ENCODE measurements at places on chromosomes 4 and X.

DNA sequence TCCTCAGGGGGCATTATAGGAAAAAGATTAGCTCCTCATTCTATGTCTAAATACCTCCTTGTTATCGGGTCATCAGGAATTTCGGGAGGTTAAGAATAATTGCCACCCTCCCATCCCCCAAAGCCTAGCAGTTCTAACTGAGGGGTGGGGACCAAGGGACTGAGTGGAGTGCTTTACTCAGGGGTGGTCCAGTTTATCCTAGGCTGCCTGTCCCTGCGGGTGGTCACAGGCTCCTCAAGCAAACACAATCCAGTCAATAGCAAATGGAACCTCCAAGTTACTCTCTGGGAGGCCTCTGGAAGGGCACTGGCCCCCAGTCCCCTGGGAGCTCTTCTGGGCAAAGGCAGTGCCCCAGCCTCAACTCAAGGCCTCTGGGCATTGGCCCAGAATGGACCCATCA lies 6.7 kb downstream of the ELF4 start:
- DNase-seq, result no peak

DNA sequence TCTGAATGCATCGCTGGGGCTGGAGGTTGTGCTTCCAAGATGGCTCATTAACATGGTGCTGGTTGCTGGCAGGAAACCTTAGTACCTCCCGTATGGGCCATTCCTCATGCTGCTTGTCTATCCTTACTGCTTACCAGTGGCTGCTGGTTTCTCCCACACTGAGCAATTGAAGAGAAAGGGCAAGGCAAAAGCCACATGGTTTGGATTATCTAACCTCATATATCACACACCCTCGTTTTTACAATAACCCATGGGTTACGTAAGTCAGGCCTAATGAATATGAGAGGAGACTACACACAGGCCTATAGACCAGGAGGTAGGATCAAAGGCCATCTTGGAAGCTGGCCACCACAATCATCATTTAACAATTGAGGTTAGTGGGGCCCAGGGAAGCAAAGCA lies 141.8 kb upstream of the EDNRA start:
- DNase-seq, result no peak

DNA sequence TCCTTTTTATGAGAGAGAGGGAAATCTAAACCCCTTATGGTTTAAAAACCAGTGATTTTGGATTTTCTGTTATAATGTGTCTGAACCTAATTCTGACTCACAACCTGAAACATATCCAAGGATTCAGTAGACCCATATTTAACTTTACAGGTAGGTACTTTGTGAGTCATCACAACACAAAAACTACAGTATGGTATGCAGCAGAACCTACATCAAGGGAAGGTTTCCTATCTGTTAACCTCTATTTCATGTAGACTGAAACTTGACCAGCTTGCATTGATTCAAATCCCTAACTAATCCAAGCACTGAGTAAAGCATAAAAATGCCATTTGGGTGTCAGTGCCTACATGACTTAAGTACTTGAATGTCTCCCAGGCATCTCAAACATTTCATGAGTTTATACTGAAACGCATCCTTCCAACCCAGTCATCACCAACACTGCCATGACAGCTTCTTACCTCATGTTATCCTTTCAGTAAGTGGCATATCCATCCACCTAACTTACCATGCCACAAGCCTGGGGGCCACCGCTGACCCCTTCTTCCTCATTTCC lies 4.3 kb upstream of the ARHGAP10 start:
- DNase-seq, result no peak

GRCh38 chrX:122512561-122513072 lies 671.5 kb upstream of the GRIA3 start:
- DNase-seq, result no peak

DNA sequence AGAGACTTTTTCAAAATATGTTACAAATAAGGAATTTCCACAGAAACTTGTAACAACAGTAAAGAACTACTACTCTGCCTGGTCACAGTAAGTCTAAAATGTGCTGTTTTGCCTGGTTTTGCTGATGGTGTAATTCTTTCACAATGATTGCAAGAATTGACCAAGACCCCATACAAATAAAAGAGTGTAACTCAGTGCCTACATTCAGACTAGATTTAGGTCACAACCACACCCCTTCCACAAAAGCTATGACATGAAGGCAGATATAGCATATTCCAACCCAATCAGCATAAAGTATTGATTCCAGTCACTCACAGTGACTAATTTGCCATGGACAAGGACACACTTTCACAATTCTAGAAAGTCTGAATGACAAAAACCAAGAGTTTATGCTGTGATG lies 53.7 kb upstream of the TMPRSS11F start:
- DNase-seq, result no peak

DNA sequence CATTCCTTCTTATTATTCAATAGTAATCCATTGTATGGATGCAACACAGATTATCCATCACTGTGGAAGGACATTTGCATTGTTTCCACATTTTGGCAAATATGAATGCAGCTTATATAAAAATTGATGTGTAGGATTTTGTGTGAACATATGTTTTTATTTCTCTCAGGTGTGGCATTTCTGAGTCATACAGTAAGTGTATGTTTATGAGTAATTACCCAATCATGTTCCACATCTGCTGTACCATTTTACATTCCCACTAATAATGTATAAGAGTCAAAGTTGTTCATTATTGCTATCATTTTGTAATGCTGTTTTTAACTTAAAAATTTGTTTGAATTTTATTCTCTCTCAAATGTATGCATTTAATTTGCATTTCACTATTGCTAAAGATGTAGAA lies 25.5 kb downstream of the MAGEA4 start:
- no peak for DNase-seq

GRCh38 chrX:105564501-105564900 lies 257.8 kb upstream of the NRK start:
- DNase-seq, result no peak

DNA sequence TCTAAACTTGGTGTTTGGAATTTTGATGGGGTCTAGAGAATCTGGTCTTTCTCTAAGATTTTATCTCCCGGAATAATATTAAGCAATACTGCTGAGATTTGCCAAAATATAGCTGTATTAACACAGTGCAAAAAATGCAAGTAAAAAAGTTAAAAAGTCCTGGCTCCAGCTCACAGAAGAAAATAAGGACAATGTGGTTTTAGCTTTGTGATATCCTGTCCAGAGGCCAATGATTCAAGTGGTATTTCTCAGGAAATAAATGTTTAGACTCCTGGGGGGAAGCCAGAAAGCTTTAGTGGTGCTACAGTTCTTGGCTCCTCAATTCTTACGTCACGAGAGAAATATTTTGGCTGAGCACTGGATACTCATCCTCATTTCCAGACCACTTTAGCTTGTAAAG lies 40.9 kb upstream of the IL13RA2 start:
- DNase-seq, result no peak

- DNase-seq, result no peak
Observed at GRCh38 chr4:5782829-5783476, 72.0 kb downstream of the EVC start.

DNA sequence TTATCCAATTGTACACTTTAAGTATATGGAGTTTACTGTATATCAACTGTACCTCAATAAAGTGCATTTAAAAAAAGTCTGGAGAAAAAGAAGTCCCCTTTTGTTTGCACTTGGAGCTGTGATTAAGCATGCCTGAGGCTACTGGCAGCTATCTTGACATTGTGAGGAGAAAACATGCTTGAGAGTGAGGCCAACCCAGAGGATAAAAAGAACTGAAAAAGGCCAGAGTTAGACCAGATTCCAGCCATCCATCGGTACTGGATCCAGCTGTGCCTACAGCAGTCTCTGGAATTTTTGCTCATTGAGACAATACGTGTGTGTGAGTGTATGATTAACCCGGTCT lies 57.4 kb downstream of the LGI2 start:
- DNase-seq, result no peak

DNA sequence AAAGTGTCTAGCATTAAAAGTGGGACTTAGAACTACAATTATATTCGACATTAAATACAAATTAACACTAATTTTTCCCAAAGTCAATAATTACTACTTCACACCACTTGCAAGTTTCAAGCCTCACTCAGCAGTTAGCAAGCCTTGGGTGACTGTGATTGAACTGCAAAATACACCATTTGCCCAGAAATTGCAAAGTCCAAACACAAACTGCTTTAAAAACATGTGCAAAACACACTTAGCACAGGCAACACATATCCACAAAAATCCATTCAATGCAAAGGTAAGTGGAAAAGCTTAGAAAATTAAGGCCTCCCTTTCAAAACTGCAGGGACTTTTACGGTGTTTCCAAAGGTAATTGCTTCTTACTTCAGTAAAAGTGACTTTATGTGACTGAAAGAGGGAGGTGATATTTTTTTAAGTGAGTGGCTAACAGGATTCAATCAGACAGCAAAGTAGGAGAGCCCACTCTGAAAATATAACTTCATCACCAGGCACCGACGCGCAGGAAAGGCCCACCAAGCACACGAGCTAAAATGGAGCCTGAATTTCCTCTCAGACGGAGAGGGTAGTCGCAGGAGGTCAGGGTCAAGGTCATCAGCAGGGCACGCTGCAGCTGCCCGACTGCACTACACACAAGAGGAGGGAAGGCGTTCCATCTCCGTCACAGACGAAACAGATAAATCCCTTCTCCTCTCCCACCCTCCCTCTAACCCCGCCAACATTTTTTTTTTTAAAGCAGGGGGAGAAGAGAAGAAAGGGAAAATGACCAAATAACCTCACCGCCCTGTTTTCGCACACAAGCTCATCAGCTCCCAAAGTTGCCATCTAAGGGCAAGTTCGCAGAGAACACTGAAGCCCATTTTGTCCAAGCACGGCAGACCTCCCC lies 3.1 kb downstream of the ZNF827 start:
- DNase-seq, result no peak

- DNase-seq, result no peak
Observed at GRCh38 chr4:26766141-26766540, 94.5 kb upstream of the STIM2 start.

- DNase-seq, result peak; percentile 29
Observed at GRCh38 chr4:77072195-77072753, 3.5 kb downstream of the CCNI start.

DNA sequence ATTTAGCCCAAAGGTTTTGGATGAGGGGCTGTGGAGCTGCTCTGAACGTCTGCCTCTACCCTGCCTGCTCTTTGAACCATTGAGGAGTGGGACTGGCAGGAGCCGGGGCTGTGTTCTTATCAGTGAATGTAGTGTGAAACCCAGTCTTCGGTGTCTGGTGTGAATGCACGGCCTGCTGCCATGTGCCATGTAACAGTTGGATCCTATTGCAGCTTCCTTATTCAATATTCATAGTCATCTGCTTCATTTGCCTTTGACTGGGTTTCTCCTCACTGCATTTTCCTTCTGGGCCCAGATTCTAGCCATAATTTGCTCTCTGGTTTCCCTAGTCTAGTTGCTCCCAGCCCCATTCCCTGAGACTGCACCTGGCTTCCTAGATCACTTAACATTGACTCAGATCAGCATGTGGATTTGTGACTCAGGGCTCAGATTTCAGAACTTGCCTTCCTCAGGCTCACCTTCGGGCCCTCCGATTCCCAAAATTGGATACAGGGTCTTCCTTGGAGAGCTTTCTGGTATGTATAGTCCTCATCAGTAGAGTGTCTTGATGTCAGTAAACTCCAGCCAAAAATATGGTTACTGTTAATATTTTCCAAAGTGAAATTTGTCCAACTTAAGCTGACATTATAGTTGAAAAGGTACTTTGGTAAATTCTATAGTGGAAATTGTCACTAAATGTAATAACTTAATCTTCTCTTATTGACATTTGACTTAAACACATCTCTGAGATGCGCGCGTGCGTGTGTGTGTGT lies 94.0 kb upstream of the DDIT4L start:
- DNase-seq, result no peak

DNA sequence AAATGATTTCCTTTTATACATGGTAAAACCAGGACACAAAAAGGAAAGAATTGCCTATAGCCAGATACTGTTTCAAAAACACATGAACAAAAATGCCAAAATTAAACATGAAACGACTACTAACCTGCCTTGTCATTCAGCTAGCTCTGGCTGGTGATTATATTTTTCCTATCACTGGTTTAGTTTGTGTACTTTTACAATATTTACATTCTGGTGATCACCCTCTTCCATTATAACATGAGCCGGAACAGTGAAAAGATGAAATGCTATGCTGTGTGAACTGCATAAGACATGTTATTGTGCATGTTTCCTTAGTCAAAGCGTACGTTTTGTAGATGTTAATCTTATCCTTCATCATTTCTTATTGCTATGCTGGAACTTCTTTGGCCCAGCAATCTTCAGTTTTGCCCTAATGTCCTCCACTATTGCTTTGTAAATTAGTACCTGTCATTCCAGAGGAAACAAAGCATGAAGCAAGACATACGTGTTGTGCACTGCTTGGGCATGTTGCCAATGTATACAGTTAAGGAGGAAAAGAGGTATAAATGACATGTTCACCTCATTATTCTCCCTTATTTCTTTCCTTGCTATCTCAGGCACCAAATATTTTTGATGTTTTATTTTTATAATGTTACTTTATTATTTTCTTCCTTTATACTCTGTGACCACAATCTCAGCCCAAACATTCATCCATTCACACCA lies 386.3 kb downstream of the ARHGAP24 start:
- DNase-seq, result no peak

DNA sequence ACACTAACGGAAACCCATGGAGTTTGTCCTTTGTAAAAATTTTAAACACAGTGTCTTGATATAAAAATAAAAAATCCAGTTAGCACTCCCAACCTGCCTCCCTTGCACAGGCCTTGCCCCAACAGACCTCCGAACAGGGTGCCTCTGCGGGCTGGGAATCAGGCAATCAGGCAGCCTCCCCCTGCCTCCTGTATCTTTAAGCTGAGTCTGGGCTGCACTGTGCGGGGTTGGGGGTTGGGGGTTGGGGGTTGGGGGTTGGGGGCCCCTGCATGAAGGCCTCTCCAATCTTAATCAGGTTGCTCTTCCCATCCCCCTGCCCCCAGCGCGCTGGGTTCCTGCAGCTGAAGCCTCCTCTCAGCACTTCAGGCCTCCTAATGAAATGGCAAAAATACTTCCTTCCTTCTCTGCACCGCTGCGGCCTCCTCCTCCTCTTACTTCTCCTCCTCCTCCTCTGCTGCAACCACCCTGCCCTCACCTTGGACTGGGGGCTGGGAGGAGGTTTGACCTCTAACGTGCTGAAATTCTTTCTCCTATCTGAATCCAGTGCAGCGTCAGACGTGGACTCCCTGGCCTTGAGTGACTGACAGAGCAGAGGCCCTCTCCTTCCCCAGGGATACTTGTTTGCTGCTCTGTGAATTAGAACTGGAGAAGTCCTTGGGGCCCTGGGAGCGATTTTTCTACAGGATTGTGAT lies 26.6 kb downstream of the NLGN3 start:
- no peak for DNase-seq

DNA sequence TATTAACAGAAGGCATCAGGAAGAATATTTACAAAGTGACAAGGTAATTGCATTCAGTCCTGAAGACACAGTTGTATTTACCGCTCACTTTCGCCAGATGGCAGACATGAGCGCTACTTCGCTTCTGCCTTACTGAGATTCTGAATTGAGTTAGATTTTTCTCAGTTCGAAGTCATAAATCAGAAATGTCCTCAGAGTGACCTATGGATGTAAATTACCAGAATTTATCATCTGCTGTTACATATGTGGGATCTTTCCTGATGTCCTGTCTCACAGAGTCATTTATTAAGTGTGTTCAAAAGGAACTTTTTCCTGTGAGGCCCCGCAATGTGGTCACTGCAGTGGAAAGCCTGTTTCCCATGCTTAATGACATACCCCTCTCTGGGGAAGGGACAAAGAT lies 97.3 kb upstream of the DCLK2 start:
- peak; percentile 20 for DNase-seq

All from T-helper 9 cell (primary cell).